ENCODE measurements at places on chromosomes 13 and 19.

DNA sequence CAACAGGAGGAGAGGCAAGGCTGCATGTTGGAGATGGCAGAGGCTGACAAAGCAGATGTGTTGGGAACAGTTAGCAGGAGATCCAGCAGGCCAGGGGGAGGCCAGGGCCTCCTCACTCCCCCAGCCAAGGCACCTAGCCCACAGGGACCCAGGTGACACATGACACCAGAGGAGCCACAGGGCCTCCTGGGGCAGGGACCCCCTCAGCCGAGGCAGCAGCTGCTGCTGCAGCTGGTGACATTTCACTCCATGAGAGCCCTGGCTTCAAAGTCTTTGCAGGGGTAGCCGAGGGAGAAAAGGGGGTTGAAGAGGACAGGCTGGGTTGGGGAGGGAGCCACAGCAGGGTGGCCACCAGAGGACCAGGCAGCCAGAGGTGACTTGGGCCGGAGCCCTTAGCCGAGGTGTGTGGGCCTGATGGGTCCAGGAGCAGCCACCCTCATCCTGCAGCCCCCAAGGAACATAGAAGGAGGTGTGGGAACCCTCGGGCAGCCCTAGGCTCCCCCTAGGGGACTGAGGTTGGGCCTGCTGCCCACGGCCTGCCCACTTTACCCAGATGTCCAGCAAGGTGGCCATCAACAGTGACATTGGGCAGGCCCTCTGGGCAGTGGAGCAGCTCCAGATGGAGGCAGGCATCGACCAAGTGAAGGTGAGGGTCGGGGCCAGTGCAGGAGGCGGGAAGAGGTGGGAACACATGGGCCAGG is at the start of gene GNG14:
Gene GNG14 (plus strand): TSS at position 503 of the 701 bp plus-strand sequence. CDS start 51 bp downstream, at position 554.
- DNase-seq = no peak

DNA sequence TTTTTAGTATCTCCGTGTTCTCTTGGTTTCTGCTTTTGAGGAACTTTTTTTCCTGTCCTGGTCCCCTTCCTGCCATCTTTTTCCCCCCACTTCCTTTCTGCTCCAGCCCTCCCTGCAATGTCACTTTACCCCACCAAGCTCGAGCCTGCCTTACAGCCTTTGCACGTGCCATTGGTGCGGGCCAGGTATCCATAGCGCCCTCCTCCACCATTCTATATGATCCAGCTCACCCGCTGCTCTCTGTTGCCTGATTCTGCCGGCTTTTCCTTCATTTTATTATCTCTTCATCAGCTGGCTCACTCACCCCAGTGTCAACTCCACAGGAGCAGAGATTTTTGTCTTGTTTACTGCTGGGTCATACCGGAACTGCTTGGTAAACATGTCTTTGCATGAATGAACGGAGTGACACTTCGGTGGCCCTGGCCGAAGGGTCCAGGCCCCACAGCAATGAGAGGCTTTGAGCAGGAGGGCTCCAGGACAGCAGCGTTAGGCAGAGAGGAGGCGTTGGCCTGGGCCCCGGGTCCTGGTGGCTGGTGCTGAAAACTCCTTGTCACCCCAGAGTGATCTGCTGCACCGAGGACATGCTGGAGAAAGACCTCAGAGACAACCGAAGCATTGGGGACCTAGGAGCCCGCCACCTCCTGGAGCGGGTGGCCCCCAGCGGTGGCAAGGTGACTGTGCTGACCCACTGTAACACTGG is 1.2 kb downstream of the MRI1 start:
- no peak for DNase-seq

DNA sequence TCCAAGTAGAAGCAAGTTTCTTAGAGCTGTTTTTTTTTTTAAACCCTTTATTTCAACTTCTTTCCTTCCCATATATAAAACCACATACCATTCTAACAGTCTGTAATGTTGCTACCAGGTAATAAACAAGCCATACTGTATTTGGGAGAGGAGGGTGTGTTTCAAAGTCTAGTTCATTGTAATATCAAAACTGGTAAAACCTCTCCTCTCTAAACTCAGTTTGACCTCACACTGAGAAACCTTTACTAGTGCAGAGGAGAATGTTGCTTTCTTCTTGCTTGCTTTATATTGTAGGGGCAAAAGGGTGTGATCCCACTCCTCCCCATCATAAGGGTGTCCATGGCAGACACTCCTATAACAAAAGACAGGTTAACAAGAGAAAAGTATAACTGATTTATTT is 155.1 kb downstream of the GGACT start:
- DNase-seq = no peak

GRCh38 chr19:28794301-28794700 is 418.6 kb downstream of the UQCRFS1 start:
- no peak for DNase-seq

- DNase-seq = no peak
Observed at GRCh38 chr19:45814851-45815480, at the start of gene RSPH6A. RSPH6A (minus strand) TSS chr19:45815308; CDS start chr19:45815176, 132 bp downstream.

- DNase-seq = no peak
Observed at GRCh38 chr19:38715555-38715954, 28.7 kb downstream of the CAPN12 start.

DNA sequence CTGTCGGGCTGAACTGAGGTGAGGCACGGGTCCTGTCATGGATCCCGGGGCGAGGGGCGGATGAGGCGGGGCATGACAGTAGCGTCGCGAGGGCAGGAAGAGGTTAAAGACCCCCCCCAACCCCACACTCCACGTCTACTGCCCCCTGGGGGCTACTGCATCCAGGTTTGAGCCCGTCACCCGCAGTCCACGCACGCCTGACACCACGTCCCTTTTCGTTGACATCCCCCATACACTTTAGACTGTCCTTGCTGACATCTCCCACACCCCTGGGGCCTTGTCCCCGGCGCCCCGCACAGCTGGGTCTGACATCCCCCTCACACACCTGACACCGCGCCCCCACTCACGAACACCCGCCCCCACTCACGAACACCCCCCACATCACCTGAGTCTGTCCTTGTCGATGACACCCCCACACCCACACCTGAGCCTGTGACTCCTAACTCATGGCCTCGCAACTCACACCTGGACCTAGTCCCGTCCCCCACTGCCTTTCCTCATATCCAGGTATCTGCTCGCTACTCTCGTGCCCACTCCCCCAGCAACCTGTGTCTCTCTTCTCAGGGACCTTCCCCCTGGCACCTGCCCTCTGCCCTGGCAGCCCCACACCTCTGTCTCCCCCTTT is 416 bp downstream of the SLC25A42 start:
- DNase-seq = no peak

DNA sequence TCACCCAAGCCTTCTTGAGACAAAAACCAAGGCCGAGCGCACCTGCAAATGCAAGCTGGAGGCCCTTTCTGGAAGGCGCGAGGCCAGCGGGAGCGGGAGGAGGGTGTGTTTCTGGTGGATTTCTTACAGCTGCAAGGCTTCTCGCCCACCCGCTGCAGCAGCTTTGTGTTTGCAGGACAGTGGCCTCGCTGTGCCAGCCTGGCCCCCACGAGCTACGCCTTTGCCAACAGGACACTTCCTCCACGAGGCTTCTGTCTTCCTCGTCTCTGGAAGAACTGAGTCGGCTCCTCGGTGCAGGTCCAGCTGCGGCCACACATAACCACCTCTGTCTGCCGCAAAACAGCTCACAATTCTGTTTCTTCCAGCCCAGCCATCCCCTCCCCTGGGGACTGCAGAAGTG is 10.1 kb downstream of the ATCAY start:
- DNase-seq = no peak

DNA sequence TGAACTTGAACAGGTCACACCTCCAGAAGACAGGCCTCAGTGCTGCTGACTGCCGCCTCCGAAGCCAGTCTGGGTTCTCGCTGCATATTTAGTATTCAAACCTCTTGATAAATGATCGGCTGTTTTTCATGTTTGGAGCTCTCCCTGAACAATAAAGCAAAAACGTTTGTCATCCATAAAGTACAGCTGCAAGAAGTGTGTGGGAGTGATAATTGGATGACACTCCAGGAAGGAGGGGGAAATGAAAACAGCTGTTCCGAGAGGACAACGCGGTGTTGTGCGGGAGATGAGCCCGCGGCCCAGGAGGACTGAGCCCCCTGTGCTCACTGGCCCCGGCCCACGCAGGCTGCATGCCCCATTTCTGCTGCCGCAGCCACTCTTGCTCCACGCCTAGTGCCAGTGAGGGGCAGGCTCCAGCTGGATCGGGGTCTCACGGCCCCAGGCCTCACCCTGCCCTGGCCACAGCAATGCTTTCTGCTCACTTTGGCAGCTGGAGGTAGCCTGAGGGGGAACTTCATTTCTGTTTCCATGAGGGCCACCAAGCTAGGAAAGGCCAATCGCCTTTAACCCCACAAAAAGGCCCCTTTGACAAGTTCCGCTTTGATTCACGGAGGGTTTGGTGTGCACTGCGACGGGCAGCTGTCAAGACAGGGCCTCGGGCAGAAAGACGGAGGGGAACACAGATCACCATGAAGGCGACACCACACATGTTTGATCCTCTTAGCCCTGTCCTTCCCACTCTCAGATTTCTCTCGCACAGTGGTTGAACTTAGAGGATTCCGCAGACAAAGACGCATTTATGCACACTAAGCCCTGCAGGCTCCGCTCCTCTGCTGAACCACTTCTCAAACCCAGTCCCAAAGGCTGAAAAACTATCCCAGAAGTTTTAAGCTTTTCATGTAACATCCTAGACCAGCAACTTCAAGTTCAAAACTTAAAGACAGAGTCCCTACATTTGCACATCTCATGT is 537.6 kb downstream of the EFNB2 start:
- DNase-seq = no peak

- no peak for DNase-seq
Observed at GRCh38 chr13:79593641-79594275, 112.8 kb downstream of the NDFIP2 start.

DNA sequence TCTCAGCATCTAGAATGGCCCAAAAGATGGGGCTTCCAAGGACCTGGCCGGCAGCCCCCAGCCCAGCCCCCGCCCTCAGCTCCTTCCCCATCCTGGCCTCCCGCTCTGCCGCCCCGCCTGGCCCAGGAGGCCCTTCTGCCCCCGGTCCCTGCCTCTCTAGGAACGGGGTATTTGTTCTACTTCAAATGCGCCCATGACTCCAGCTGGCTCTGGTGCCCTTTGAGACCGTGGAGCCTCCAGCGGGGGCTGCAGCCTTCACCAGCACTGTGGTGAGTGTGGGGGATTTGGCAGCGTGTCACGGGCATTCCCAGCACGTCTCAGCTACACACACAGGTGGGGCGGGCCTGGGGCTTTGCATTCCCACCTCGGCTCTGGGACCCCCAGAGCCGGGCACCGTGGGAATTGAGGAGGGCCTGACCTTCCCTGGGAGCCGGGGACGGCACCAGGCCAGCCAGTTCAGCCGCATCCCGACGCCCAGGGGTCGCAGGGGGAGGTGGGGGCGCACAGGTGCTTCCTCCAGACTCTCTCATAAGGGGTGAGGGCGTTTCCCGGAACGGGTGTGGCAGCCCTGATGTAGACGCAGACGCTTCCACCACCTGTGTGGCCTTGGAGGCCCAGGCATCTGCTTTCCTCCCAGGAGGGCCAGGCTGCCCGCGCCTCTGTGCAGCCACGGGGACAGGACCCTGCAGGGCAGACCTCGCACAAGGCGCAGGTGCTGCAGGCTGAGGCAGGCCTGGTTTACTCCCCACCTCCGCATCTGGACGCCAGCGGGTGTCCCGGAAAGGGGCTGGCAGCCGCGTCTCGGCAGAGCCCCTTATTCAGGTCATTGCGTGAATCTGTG is 947 bp downstream of the ATP4B start:
- no peak for DNase-seq

GRCh38 chr19:32233091-32233490 is 112.3 kb upstream of the ZNF507 start:
- DNase-seq = no peak

- no peak for DNase-seq
Observed at GRCh38 chr13:18946738-18947137, 234.9 kb downstream of the TUBA3C start.

DNA sequence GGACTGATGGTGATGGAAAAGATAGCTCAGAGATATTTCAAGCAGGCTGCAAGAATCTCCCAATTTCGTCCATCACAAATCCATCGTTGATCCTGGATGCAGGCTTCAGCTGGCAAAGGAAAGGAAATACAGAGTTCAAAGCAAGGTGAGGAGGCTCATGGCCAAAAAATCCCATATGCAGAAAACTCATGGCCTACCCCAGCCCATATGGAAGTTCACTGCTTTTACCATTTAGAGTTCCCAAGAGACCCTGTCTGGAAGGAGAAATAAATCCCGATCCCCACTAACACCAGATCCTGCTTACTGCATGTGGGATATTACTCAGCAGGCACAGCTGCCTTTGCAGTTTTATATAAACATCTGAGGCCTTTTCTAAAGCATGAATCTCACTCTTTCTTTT is 412.9 kb upstream of the SPRY2 start:
- no peak for DNase-seq

DNA sequence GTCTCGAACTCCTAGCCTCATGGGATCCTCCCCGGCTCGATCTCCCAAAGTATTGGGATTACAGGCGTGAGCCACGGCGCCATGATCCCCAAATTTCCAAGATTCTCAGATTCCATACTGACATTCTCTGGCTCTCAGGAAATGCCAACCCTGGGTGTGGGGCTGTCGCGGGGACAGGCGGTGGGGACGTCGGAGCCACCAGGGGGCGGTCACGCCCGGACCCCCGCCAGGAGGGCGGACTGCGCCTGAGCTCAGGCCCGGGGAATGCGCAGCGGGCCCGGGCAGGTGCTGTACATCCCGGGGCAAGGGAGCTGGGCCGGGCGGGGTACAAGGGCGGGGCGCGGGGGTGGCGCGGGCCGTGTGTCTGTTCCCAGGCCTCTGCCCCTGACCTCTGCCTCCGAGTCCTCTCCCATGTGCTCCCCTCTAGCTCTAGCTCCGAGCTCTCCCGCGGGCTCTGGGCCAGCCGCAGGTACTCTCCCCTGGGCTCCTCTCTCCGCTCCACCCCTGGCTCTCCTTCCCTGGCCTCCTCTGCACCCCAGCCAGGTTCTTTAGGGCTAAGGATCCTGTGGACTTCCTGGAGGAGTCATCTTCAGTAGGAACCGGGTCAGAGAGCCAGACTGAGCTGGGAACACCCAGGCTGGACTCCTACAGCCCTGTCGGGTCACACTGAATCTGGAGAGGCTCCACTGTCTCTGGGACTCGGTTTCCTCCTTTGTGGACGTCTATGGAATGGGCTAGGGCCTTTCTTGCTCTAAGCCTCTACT is 2.4 kb downstream of the PPP1R13L start:
- peak; percentile 49 for DNase-seq

GRCh38 chr19:41198559-41198958 is 5.5 kb downstream of the CYP2S1 start:
- DNase-seq = no peak

Measured in CD4-positive, alpha-beta T cell treated with Interleukin-6 for 4 hours (primary cell).